ENCODE measurements at places on chromosomes 3 and 15. TPM values are rescaled to one million over a fixed set of nuclear protein-coding genes. Genes with fewer than 3 reads are reported as not detected.

Gene SLC6A20
- total RNA-seq: not detected

Gene CFAP92
- 0.19 TPM for total RNA-seq

Gene SPINT1
- total RNA-seq: 346 TPM

Gene TUSC7
- not detected for total RNA-seq

Gene ISLR
- total RNA-seq: not detected

Gene GOLGA8S
- total RNA-seq: not detected

Gene BTBD1
- 50.7 TPM for total RNA-seq

Gene CD96
- total RNA-seq: not detected

Gene VGLL3
- 0.65 TPM for total RNA-seq

Gene KCNMB3
- 0.35 TPM for total RNA-seq

Gene SPATA12
- not detected for total RNA-seq

Gene ADAMTS9
- total RNA-seq: 0.28 TPM

Gene GOLGA6L22
- not detected for total RNA-seq

Gene BTD
- total RNA-seq: 9.2 TPM

Gene ARIH2
- total RNA-seq: 55.1 TPM

Gene TBCCD1
- total RNA-seq: 9.7 TPM
